ENCODE measurements at places on chromosomes 16 and 17. TPM values are rescaled to one million over a fixed set of nuclear protein-coding genes. Genes with fewer than 3 reads are reported as not detected.

Gene RCVRN
- total RNA-seq = not detected

Gene TOM1L1
- total RNA-seq = 5.8 TPM

Gene GALR2
- total RNA-seq = not detected

Gene BLTP2
- 156 TPM for total RNA-seq

Gene TBC1D26
- total RNA-seq = not detected

Gene TMED6
- total RNA-seq = not detected

Gene SLC52A1
- under 0.01 TPM for total RNA-seq

Gene NT5M
- total RNA-seq = 2.1 TPM

Gene SLX1B
- total RNA-seq = 29.5 TPM

All from epithelial cell of umbilical artery (primary cell).